ENCODE measurements at places on chromosomes 7 and 10.

DNA sequence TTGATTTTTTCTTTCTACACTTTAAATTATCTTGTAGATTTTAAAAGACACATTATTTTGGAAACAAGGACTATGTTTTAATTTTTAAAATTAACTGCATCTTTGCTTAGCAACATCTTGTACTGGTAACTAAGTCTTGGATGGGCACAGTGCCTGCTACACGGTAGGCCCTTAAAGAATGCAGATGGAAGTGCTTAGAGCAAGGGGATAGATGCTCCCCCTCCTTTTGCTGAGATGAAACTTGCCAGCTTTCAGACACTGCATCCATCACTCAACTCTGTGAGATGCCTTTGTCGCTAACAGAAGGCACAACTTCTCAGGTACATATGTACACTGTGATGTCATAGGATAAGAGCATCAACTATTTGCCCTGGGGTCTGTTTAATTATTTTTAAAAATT lies 103.9 kb downstream of the LRRC18 start:
- DNase-seq, result no peak

DNA sequence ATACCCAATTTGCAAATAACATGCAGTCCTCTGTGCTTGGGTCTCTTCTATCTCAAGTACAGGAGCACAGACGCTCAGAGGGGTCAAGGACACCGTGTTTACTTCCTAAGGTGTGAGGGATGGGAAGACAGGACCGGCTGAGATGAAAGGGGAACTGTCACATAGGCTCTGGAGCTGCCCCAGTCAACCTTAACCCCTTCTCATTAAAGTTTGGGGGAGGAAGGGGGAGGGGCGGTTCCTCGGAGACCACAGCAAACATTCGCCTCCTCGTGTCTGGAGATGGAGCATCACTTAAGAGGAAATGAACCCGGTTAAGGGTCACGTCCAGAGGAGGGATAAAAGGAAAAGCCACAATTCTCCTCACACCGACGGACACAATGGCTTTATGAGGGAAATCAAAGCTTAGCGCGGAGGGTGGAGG lies 1.1 kb downstream of the SH3PXD2A start:
- DNase-seq, result no peak

DNA sequence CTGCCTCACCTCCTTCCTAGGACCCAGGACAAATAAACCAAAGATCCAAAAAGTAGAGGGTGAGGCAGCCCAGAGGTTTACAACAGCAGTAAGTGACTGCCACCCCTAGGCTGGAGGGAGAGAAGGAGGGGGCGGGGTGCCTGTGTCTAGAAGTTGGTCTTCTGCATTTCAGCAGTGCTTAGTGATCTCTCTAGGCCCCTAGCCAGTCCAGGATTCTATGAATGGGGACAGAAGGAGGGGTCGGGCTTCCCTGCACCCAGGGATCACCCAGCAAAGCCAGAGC lies 62.8 kb upstream of the KDM7A start:
- no peak for DNase-seq

GRCh38 chr7:50629238-50629901 lies 64.2 kb upstream of the DDC start:
- DNase-seq, result no peak

GRCh38 chr10:3554121-3554522 lies 230.9 kb downstream of the KLF6 start:
- no peak for DNase-seq

- no peak for DNase-seq
Observed at GRCh38 chr10:51001587-51001986, 72.7 kb upstream of the PRKG1 start.

DNA sequence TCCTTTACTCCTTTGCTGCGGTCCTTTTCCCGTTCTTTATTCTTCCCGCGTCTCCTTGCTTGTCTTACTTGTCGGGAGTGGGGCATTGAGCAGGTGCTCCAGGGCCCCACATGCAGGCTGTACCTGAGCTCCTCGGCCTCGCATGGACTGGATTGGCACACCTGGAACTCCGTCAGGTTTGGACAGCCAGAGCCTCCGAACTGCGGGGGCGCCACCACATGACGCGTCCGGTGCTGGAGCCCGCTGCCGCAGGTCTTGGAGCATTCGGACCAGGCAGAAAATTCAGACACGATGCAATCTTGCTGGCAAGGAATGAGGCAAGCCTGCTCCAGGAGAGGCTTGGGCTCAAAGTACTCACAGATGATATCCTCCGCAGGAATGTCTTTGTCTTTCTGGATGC lies 195.7 kb downstream of the THSD7A start:
- DNase-seq, result no peak

DNA sequence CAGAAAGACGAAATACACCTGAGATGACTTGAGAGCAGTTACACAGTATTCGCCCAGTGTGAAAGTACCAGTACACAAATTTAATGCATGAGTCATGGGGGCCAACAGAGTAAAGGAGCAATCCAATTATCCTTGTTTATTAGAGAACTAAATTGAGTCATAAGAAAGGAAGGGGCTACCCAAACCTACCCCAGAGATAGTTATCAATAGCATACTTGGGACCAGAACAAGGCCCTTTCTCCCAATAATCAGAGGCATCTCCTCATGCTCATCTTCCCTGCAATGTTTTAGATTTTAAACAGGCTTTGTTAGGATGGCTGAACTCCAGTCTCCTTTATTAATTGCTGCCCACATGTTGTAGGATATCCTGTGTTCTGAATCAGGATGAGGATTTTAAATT lies 239.7 kb upstream of the LRGUK start:
- no peak for DNase-seq

DNA sequence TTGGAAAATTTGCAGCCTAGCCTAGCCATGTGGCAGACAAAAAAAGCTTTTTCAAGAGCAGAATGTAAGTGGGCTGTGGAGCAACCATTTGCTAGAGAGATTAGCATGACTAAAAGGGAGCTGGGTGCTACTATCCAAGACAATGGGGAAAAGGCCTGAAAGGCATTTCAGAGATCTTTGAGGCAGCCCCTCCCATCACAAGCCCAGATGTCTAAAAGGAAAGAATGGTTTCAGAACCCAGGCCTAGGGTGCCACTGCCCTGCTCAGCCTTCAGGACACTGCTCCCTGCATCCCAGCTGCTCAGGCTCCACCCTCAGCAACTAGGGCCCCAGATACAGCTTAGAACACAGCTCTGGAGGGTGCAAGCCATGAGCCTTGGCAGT lies 24.7 kb downstream of the PNLIPRP3 start:
- DNase-seq, result no peak

GRCh38 chr7:92783260-92784201 lies 52.8 kb downstream of the CDK6 start:
- DNase-seq, result no peak

DNA sequence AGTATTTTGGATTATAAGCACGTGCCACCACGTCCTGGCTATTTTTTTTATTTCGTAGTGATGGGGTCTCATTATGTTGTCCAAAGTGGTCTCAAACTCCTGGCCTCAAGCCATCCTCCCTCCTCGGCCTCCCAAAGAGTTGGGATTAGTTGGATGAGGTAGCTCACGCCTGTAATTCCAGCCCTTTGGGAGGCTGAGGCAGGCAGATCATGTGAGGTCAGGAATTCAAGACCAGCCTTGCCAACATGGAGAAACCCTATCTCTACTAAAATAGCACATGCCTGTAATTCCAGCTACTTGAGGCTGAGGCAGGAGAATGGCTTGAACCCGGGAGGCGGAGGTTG lies 21.8 kb upstream of the YWHAG start:
- DNase-seq, result no peak

DNA sequence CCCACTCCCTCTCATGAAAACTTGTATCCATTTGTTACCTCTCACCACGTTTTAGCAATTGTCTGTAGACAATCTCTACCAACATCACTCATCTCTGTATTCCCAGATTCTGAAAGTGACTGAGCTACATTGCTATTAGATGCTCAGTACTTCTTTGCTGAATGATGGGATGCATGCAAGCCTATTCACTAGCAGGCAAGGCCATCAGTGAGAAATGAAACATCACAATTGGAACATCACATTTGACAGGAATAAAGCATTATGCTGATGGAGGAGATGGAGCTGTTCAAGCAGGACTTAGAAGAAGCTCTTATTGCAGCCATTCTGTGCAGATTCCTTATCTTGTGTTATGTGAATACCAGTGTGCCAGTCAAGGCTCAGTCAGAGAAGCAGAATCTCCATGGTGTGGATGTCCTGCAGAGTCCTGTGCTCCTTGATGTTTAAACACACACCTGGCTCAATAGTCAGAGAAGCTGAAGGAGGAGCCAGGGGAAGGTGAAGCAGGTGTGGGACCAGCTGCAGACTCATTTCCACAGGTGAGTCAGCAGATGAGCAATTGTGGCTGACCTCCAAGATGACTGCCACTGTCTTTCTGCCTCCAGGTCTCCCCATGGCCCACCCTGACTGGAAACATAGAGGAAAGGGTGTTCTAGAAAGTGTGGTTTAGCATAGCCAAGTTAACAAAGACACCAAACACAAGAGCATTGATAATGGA lies 965.5 kb downstream of the GRID1 start:
- no peak for DNase-seq

DNA sequence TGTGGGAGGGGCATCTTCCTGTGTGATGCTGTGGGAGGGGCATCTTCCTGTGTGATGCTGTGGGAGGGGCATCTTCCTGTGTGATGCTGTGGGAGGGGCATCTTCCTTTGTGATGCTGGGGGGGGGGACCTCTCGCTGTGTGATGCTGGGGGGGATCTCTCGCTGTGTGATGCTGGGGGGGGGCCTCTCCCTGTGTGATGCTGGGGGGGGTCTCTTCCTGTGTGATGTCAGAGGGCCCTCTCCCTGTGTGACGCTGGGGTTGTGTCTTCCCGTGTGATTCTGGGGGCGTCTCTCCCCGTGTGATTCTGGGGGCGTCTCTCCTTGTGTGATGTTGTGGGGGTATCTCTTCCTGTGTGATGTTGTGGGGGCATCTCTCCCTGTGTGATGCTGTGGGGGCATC lies 27.9 kb upstream of the DPYSL4 start:
- DNase-seq, result no peak

- DNase-seq, result no peak
Observed at GRCh38 chr10:3477683-3478082, 305.1 kb upstream of the PITRM1 start.

DNA sequence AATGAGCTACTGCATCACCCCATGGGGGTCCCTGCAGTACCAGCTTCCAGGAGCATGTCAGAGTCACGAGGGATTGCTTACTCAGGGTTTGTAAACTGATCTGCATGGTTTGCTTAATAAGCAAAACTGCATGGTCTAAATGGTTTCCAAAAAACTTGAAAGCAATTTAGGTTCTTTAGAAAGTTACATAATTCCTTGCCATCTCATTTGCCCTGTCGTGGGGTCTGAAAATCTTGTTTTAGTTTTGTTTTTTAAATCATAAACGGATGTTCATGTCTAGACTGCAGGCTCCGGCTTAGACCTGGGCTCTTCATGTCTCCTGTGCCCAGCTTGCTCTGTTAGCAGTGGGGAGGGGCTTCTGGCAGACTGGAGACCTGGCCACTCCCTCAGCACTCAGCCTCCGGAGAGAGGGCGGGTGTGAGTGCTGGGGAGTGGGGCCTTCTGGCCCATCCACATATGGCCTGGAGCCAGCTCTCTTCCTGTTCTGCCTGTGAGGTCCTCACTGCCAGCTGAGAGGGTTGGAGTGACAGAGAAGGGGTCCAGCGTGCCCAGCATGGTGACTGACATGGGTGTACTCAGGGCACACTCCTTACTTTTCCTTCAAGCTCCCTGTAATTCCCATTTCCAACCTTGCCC lies 17.5 kb downstream of the PRF1 start:
- no peak for DNase-seq

DNA sequence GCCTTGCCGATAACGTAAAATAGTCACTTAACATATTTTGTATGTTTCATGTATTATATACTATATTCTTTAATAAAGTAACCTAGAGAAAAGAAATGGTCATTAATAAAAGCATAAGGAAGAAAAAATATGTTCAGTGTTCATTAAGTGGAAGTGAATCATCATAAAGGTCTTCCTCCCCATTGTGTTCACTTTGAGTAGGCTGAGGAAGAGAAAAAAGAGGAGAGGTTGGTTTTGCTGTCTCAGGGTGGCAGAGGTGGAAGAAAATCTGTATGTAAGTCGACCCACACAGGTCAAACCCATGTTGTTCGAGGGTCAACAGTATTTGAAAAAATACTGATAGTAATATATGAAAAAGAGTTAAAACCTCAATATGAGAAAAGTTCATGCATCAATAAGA lies 90.3 kb downstream of the GLCCI1 start:
- no peak for DNase-seq

DNA sequence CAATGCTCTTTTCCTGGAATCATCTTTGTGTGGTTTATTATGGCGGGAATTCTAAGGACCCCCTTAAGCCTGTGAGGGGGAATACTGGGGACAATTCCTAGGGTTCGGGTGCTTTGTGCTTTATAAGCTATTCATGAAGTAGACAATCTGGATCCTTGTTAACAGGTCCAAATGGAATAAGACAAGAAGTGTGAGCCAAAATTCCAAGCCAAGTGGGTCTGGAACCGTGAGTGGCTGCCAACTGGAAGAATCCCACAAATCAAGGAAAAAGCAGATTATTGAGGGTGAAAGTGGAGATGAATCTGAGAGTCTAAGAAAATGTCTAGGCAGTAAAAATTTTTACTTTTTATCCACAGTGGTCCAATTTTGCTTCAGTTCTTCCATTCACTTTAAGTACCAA lies 136.8 kb downstream of the MDFIC start:
- no peak for DNase-seq

DNA sequence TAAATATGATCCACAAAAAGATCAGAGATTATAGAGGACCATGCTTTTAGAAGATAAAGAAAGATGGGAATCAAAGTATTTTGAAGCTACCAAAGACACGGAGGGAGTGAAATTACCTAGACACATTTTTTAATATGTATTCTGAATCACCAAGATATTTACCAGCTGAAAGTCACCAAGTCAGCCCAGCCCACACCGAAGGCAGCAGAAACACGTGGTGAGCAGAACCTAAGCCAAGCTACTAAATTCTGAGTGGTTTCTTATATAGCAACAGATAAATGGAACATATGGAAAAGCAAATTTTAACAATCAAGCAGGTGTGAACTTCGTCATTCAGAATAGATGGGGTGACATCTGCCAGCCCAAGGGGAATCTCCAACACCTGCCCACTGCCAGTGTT lies 134.7 kb upstream of the AKR1E2 start:
- no peak for DNase-seq

- no peak for DNase-seq
Observed at GRCh38 chr7:121286742-121287734, 41.8 kb upstream of the WNT16 start.

- DNase-seq, result no peak
Observed at GRCh38 chr7:29270594-29271318, 76.2 kb downstream of the CHN2 start.

- DNase-seq, result no peak
Observed at GRCh38 chr7:28408105-28408959, 4.0 kb upstream of the CREB5 start.

- no peak for DNase-seq
Observed at GRCh38 chr7:12269100-12269895, 58.2 kb downstream of the TMEM106B start.

Measured in cortex of kidney (tissue), 1 donor.